ENCODE measurements at places on chromosomes 5 and 9.

DNA sequence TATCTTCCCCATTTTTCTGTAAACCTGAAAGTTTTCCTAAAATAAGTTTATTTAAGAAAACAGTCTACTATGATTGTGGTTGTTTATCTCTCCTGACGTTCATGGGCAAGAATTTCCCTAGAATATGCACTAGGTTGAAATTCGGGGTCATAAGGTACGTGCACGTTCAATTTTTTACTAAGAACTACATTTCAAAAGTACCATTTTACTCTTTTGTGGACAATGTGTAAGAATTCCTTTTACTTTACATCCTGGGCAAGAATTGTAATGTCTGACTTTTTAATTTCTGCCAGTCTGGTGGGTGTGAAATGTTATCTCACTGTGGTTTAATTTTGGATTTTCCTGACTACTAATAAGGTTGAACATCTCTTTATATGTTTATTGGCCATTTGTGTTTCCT lies 12.4 kb downstream of the IL5 start:
- no peak for DNase-seq

DNA sequence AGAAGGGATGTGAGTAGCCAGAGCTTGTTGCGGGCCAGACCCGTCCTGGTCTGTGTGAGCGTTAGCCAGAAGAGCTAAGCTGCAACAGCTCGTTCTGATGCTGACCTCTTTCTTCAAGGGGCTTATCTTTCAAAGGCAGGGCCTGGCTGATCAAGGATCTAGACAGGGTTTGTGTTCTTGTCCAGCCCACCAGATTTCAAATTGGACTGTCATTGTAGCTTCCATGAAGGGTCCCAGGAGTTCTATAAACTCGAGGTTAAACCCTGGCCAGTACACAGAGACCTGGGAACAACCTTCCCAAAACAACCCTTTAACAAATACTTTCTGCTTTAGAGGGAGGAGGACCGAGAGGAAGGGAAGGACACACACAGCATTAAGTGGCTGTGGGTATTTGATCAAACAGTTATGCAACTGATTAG lies 153.0 kb upstream of the TUT7 start:
- no peak for DNase-seq

GRCh38 chr5:16810208-16810854 lies 125.8 kb downstream of the MYO10 start:
- DNase-seq = no peak

GRCh38 chr5:35598707-35599370 lies 18.8 kb upstream of the SPEF2 start:
- DNase-seq = no peak

- DNase-seq = no peak
Observed at GRCh38 chr5:56075361-56075760, 80.6 kb upstream of the IL6ST start.

- peak; percentile 45 for DNase-seq
Observed at GRCh38 chr9:272251-273213, 57.9 kb downstream of the DOCK8 start.

DNA sequence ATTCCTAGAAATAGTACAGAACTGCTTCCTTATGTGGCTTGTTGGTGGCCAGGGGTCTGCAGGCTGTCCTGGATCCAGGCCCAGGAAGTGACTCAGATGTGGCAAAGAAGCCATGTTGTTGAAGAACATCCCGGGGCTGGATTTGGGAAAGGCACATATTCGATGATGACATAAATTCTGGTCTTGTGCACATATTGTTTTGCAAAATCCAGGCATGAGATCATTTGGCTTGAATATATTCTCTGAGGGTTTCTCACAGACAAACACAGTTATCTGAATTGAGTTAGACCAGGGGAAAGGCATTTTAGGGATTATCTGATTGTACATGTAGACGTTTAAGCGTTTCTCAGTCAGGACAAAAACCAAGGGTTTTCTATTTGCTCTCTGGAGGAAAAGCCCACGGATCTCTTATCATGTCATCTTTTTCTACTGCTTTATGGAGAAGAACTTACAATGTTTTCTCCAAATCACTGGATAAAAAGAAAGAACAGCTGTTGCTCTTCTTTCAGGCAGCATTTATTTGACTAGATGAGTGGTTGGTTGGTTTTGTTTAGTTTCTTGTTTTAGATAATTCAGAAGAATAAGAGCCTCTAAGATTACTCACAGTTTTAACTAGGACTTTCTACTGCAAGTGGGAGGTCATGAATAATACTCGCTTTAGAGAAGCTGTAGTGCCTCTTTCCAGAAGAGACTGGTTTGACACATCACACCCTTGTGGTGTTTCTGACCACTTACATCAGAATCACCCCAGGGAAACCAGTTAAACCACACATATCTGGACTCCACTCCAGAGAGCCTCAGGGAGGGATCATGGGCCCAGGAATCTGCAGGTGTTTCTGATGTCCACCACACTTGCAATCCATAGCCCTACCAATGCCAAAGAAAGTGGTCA lies 29.5 kb upstream of the LHFPL2 start:
- no peak for DNase-seq

- no peak for DNase-seq
Observed at GRCh38 chr9:77023726-77024125, 4.3 kb downstream of the FOXB2 start.

- no peak for DNase-seq
Observed at GRCh38 chr5:9091896-9092662, 453.8 kb downstream of the SEMA5A start.

DNA sequence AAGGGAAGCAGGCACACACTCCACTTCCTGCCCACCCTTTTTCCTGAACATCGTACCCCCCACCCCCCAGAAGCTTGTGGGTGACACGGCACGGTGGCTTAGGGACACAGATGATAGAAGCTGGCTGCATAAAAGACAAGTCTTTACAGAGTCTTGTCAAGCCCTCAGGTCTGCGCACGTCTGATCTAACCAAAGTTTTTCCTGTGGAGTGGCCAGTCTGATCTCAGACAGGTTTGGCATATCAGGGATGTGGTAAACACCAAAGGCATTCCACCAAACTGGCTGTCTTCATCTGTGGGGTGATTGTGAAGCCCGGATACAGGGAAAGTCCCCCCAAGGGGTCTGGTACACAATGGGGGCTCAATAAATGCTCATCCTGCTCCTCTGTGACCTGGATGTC lies 50.0 kb downstream of the CRB2 start:
- DNase-seq = no peak

- no peak for DNase-seq
Observed at GRCh38 chr9:134597957-134598883, 43.4 kb upstream of the COL5A1 start.

Measured in stimulated activated CD8-positive, alpha-beta memory T cell treated with anti-CD3 and anti-CD28 coated beads, Interleukin-4, amount 100 ng/mL, for 4 hours (primary cell).